Hematopoietic multipotent progenitor cell (in vitro differentiated cells): ENCODE measurements at places on chromosomes 11 and 22.
A peak's percentile ranks its signal among the peaks of the same experiment; 100 is the strongest.

DNA sequence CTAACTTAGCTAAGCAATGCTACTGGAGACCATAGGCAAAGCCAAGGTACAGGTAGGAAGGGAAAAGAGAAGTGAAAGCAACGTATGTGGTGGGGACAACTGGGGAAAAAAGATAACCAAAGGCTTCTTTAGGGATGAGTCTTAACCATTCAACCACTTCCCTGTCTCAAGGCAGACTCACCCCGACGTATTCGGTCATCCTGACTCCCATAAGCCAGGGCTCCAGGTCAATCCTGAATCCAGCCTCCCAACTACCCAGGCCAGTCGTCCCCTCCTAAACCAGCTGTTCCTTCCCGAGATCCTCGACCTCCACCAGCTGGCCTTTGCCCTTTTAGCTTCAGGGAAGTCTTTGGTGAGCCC lies 330 bp downstream of the ACP2 start:
- no peak for DNase-seq

- DNase-seq = no peak
Observed at GRCh38 chr11:116422556-116422955, 350.2 kb downstream of the BUD13 start.

DNA sequence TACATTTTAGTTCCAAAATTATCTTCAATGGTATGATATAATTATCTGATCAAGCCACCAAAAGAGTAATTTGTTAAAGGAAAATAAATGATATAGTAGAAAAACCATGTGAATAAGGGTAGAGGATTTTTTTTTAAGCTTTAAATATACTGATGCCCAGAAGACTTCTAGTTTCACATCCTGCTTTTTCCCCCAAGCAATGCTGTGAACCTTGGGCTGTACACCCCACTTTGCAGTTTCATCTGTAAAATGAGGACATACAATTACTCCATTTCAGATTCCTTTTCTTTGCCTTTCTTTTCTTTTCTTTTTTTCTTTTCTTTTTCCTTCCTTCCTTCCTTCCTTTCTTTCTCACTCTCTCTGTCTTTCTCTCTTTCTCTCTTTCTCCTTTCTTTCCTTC lies 1125.4 kb downstream of the DLG2 start:
- no peak for DNase-seq

DNA sequence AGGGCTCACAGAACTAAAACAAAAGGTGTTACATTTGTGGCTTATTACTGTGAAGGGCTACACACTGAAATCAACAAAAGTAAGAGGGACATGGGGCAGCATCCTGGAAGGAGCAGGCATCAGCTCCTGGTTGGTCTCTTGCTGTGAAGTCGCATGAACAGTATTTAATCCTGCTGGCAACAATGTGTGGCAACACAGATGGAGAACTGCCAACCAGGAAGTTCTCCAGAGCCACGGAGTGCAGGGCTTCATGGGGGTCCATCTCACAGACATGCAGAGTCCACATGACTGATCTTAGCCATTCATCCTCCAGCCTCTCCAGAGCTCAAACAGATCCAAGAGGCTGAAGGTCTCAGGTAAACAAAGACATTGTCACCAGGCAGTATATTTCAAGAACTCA lies 32.8 kb upstream of the FGF3 start:
- no peak for DNase-seq

- DNase-seq = no peak
Observed at GRCh38 chr11:862081-862661, 19.5 kb downstream of the TSPAN4 start.

DNA sequence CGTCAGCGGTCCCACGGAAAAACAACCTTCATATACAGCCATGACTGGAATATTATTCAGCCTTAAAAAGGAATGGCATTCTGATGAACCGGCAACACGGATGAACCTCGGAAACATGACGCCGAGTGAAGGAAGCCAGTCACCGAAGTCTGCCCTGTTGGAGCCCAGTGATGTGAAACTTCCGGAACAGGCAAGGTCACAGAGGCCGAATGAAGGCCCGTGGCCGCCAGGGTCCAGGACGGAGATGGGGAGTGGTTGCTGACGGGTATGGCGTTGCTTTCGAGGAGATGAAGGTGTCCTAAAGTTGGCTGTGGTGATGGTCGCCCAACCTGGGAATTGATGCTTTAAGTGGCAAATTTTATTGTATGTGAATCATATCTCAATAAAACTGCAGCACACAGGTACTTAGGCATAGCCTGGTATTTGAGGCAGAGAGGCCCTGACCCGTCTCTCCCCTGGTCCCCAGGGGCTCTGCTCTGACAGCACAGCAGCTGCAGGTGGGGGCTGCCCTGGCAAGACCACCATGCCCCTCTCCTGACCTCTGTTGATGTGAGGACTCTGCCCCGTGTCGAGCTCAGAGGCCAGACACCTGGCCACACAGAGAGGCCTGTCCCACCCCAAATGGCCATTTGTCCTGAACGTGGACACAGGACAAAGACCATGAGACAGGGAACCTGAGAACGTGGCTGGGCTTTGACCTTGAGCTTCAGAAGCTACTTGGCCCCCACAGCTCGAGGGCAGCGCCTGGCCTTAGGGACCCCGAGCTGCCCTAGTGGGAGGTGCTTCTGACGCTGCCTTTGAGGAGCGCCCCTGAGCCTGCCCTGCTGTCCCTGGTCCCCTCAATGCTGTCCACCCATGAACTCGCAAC lies 1090.8 kb downstream of the BRD1 start:
- no peak for DNase-seq

GRCh38 chr22:45876136-45877035 lies 100.6 kb downstream of the WNT7B start:
- DNase-seq = no peak

DNA sequence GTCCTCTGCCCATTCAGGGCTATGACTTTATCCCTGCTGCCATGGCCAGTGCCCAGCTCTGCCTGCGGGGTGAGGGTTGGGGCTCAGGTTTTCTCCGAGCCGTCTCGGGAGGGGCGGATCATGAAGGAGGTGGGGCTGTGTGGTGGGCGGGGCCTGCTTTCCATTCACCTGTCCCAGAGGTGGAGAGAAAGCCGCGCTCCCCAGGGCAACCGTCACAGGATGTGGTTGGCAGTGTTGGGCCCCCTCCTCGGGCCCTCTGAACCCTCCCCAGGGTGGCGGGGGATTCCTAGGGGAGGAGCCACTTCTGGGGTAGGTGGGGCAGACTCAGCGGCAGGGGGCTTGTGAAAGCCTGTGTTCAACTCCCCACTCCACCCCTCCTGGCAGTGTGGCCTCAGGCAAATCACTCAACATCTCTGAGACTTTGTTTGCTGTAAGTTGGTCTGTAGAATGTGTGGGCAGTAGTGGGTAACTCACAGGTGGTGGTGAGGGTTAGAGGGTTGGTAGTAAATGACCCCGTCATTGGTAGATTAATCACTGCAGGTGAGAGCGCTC lies 50.3 kb downstream of the CD6 start:
- DNase-seq = peak; percentile 40

GRCh38 chr11:123069908-123070821 lies 8.2 kb upstream of the HSPA8 start:
- DNase-seq = peak; percentile 54

DNA sequence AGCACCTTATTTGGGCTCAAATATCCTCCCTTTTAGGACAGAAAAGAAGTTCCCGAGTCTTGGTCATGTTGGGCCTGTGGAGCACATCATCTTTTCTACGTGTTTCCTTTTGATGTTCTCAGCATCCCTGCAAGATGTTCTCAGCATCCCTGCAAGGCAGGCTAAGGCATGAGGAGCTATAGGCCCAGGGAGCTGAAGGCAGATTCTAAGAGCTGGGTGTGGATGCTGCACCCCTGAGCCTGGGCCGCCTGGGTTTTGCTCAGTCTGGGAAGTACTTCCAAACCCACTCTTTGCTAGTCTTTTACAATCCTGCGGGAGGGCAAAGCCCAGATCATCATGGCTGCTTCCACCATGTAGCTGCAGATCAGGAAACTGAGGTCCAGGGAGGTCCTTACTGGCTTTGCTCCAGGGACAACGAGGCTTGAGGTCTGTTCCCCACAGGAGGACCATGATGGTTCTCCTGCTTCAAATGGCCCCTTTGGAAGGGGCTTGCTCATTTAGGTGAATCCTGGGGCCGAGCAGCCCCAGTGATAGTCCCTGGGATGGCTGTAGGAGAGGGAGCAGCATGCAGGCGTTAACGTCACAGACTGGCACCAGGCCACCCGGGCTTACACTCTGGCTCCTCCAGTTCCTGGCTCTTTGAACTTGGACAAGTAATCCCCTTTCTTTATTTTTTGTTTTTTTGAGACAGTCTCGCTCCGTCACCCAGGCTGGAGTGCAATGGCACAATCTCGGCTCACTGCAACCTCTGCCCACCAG lies 10.6 kb downstream of the LRRC75B start:
- no peak for DNase-seq

GRCh38 chr11:130997278-130997677 lies 81.0 kb upstream of the SNX19 start:
- DNase-seq = no peak

- DNase-seq = no peak
Observed at GRCh38 chr11:116976941-116977570, 121.2 kb downstream of the SIK3 start.

GRCh38 chr22:41780746-41781505 lies 19.6 kb upstream of the CCDC134 start:
- peak; percentile 98 for DNase-seq

DNA sequence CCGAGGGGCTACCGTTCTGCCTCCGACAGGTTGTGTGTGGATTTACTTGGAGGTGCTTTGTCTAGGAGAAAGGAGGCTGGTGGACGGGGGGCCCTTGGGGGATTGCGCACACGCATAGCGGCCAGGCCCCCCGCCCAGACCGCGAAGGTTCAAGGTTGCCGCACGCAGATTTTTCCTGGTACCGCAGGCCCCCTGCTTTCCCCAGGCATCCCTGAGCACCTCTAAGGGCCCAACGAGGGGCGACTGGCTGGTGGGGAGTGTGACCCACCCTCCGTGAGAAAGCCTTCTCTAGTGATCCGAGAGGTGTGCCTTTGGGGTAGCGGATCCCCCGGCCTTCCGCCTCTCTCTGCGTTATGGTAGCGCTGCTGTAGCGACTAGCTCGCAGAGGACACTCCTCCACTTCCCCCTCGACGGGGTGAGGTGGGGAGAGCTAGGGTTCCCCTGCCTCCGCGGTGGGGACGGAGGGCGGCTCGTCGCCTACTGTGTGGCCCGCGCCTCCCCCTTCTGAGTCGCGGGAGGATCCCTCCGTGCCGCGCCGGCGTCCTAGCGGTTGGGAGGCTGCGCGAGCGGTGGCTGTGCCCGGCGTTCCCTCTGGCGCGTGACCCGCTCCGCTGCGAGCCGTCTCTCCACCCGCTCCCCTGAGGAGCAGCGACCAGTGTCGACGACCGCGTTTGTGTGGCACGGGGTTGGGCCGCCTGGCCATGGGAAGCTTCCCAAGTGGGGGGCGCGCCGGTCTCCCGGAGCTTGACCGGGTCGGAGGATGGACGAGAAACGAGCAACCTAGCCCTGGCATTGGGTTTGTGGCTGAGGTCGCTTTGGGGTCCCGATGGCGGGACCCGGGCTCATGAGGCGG lies 3900.0 kb upstream of the OR11H1 start:
- no peak for DNase-seq

- DNase-seq = no peak
Observed at GRCh38 chr11:106694501-106694900, 323.8 kb downstream of the GUCY1A2 start.

DNA sequence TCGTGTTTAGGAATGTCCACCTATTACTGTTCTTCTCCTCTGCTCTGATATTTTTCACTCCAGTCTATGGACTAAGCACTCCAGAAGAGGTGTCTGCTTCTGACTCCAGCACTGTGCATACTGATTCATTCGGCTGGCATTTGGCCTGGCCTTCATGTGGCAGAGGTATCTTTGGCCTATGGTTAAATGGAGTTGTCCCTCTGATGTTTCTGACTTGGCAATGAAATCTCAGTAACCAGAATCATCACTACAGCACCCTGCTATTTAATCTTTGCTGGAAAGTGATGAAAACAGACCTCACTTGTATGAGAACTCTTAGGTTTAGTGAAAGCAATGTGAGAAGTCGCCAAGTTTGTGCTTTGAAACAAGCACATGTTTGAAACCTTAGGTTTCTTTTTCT lies 155.2 kb downstream of the MAML2 start:
- DNase-seq = no peak

GRCh38 chr11:34928268-34928959 lies 12.0 kb downstream of the PDHX start:
- no peak for DNase-seq

- DNase-seq = no peak
Observed at GRCh38 chr22:47299211-47299862, 536.9 kb downstream of the TBC1D22A start.

DNA sequence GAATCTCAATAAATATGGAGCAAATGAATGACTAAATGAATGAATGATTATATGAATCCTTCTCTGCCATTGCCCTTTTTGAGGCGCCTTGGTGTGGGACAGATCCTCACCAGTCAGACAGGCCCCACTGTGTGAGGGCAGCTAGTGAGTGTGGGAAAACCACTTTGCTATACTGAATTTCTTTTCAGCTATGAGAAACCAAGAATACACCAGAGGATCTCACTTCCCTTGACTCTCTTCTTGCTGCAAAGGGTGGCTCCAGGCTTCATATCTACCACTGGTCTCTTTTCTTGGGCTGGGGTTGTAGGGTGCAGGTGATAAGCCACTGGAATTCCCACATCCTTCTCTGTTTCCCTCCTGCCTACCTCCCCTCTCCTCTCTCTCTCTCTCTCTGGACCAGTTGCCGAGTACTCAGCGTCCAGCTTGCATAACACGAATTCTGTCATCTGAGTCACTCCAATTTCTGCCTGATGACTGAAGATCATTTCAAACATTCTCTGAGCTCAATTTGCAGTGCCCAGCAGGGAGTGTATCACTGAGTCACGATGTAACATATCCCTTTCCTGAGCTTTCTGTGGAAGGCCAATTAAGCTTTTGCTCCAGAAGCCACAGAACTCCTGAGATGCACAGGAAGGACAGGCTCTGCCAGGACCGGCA lies 304.3 kb upstream of the NCAM1 start:
- no peak for DNase-seq

DNA sequence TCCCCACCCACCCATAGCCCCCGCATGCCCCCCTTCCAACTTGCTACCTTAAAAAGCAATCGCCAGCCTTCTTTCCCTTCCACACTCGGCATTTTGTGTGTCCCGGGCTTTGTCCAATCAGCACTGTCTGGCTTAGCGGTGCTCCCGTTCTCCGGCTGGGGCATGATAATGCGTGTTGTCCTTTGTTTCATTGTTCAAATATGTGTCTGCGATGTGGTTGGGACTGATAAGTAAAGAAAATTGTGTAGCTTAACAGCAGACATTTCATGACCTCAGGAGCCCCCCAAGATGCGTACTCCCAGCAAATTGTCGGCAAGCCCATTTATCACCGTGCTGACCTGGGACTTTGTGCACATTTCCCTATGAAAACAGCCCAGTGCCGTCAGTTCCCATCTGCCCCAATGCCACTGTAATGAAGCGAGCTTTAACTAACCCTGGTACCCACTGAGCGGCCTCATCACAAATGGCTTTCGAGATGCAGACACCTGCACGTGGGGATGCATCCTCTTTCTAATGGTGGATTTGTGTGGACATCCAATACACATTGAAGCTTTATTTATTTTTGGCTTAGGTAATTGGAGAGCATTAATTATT lies 167.0 kb upstream of the E2F8 start:
- no peak for DNase-seq

GRCh38 chr11:125183641-125184040 lies 19.1 kb downstream of the PKNOX2 start:
- DNase-seq = no peak

- peak; percentile 70 for DNase-seq
Observed at GRCh38 chr11:63768237-63769041, at the start of gene ZFTA. TSS of gene ZFTA (minus strand) at chr11:63768775. CDS start at chr11:63768622, 153 bp downstream.
